ENCODE measurements at places on chromosomes 5 and 9. TPM values are rescaled to one million over a fixed set of nuclear protein-coding genes. Genes with fewer than 3 reads are reported as not detected.

The C7 gene
- 346 TPM for total RNA-seq

The C5orf58 gene
- total RNA-seq: not detected

The PCA3 gene
- total RNA-seq: not detected

The FCN1 gene
- 5.7 TPM for total RNA-seq

The ERAP2 gene
- total RNA-seq: 6.4 TPM

The PRPF4 gene
- total RNA-seq: 11.0 TPM

The CYLC2 gene
- total RNA-seq: not detected

The CDH12 gene
- total RNA-seq: not detected

The FRMD3 gene
- 98.9 TPM for total RNA-seq

The RGMB gene
- total RNA-seq: 15.4 TPM

The SLC9A3 gene
- total RNA-seq: 1.1 TPM

The NUTM2G gene
- total RNA-seq: not detected

The ADAMTS12 gene
- total RNA-seq: 2.1 TPM

The C9 gene
- total RNA-seq: not detected

The MRPL36 gene
- 62.3 TPM for total RNA-seq

The NEUROG1 gene
- total RNA-seq: not detected

The ADAMTS19 gene
- total RNA-seq: 0.95 TPM

The FYB1 gene
- total RNA-seq: 4.7 TPM

The HRCT1 gene
- total RNA-seq: 8.1 TPM

The PCDHGC3 gene
- total RNA-seq: 22.5 TPM

The SH3TC2 gene
- total RNA-seq: 14.6 TPM
